Right ventricle myocardium superior (tissue), 1 donor: ENCODE measurements at places on chromosomes 3 and 15. TPM values are rescaled to one million over a fixed set of nuclear protein-coding genes. Genes with fewer than 3 reads are reported as not detected.

DNA sequence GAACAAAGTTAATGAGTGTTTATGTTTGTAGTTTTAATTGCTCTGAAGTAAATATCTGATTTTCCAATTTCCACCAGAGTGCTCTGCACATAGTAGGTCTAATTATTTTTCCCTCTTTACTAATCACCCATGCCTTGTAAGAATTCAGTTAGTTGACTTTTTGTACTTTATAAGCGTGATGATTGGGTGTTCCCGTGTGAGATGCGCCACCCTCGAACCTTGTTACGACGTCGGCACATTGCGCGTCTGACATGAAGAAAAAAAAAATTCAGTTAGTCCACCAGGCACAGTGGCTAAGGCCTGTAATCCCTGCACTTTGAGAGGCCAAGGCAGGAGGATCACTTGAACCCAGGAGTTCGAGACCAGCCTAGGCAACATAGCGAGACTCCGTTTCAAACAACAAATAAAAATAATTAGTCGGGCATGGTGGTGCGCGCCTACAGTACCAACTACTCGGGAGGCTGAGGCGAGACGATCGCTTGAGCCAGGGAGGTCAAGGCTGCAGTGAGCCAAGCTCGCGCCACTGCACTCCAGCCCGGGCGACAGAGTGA is 507 bp upstream of the VHL start:
- no peak for DNase-seq

DNA sequence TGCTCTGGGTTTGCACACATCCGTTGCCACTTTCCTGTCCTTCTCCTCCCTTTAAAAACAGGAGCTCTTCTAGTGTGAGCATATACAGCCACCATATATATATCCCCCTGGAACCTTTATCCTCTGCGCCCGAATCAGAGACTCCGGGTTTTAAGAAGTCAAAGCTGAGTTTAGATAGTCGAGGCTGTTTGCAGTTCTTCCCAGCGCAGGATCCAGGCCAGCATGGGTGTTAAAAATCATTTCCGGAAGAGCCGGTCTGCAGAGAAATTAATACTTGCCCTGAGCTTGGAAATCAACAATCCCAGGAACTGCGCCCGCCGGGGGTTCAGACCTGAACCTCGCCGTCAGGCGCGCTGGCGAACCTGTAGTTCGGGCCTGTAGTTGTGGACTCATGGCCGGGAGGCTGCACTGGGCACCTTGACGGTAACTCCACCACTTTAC is 2.3 kb downstream of the SHOX2 start:
- DNase-seq, result peak; percentile 41

Gene EOMES
- total RNA-seq, result 0.08 TPM

DNA sequence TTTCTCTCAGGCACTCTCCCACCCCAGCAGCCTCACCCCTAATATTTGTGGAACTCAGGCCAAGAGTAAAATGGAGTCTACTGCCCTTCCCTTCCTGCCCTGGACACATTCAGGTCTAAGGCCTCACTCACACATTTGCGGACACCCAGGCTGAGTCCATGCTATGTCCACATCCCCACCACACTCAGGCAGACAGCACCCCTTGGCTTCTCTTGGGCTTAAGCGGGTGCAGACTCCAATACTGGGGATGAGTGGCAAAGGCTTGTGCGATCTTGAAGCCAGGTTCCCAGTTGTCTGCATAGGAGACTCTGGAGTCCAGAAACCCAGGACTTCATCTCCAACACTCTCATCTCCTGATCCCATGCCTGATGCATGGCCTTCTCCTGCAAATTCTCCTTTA is 17.5 kb upstream of the CFAP100 start:
- DNase-seq, result no peak

Gene GRK7
- total RNA-seq, result not detected

Gene ALG1L2
- total RNA-seq, result 0.43 TPM

GRCh38 chr3:65605876-65606432 is 432.8 kb downstream of the MAGI1 start:
- no peak for DNase-seq

DNA sequence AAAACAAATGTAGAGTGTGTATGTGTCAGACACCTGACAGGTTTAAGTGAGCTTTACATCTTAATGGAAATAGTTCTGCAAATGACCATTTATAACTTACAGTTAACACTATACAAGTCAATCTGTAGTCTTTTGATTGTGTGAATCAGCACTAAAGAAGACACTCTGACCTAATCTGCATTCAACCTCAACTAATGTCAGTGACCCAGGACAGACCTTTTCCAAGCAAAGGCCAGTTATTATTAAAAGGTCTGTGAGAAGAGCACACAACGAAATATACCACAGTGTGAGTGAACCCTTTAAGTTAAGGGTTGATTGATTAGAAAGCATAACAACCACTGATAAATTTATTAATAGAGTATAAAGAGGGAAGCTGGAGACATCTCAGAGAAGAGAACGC is 761.9 kb upstream of the LMCD1 start:
- DNase-seq, result no peak

Gene C3orf49
- total RNA-seq, result not detected

GRCh38 chr15:41394924-41395323 is 7.4 kb downstream of the NDUFAF1 start:
- DNase-seq, result no peak

Gene PSTPIP1
- 5.0 TPM for total RNA-seq

Gene MORF4L1
- 330 TPM for total RNA-seq

Gene CHST14
- total RNA-seq, result 7.5 TPM

Gene GOLGA8R
- 4.3 TPM for total RNA-seq

Gene SEMA3F
- 10.8 TPM for total RNA-seq

Gene SAXO2
- 3.0 TPM for total RNA-seq

DNA sequence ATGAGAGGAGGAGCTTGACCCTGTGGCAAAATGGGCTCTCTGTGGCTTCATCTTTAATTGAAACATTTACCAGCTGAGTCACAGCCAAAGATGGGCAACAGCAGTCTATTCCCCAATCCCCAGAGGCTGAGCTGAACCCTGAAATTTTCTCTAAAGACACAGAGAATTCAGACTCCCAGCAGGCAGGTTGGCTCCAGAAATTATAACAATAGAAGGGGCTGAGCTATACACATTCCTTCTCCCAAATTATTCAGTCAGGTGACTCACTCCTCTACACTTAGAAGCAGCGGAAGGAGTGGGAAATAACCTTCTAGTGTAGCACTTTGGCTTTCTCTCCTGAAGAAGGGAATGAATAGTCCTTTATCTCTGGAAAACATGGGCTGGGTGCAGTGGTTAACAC is 264.3 kb upstream of the ARHGEF26 start:
- no peak for DNase-seq

Gene VPS13C
- total RNA-seq, result 32.8 TPM

- DNase-seq, result no peak
Measured at GRCh38 chr15:51155891-51156290, 61.2 kb upstream of the TNFAIP8L3 start.

Gene AGBL1
- not detected for total RNA-seq

- no peak for DNase-seq
Measured at GRCh38 chr3:133300102-133300501, 99.8 kb upstream of the BFSP2 start.

Gene DUT
- total RNA-seq, result 79.0 TPM

GRCh38 chr15:52710050-52710707 is 31.0 kb upstream of the ATOSA start:
- no peak for DNase-seq

- peak; percentile 41 for DNase-seq
Measured at GRCh38 chr3:107235193-107235927, 141.9 kb upstream of the CCDC54 start.

DNA sequence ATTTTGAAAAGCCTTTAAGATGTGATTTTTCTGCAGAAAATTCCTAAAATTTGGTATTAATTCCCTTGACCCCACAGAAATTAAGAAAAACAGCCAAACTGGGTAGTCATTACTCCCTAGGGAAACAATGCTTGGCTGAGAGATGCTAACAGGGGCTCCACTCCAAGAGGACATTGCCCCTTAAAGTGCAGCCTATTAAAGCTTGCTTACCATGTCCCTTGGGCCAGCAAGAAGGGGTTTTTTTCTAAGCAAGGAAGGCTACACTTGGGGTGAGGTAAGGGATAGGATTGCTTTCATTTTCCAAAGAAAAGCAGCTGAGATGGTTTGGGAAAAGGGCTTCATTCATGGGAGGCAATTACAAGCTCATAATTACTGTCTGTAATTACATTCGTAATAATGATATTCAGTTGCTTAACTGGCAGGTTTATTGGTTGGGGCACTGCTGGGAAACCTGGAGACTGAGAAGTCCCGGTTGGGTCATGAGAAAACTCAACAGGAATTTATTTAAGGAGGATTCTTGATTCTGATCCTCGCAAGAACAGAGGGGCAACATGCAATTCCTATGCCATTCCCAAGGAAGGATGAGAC is 247.5 kb downstream of the NR1D2 start:
- no peak for DNase-seq

GRCh38 chr3:64133987-64134386 is 91.3 kb downstream of the PRICKLE2 start:
- no peak for DNase-seq

GRCh38 chr3:158463556-158463955 is 107.4 kb upstream of the MLF1 start:
- DNase-seq, result no peak

GRCh38 chr15:22786868-22787698 is 639 bp downstream of the NIPA1 start:
- DNase-seq, result no peak

GRCh38 chr15:69388260-69388705 is 25.9 kb upstream of the KIF23 start:
- DNase-seq, result no peak
